ENCODE measurements at places on chromosomes 16 and 17.

GRCh38 chr16:74607310-74607961, 522 bp upstream of the GLG1 start:
- DNase-seq = no peak

GRCh38 chr16:86078121-86078600, 179.2 kb downstream of the IRF8 start:
- DNase-seq = no peak

DNA sequence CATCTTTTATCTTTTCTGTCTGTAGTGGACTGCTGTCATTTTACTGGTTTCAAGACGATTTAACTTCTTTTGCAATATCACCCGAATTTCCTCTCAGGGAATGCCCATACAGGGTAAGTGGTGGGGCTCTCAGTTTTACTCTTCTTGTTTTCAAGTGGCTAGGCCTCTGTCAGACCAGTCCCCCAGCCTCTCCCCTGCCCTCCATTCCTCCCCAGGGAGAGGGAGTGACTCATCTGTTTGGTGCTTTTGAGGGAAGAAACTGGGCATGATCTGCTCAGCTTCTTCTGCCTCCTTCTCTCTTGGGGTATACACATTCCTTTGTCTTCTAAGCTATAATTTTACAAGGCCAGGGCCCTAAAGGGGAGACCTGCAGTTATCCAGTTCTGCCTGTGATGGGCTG, 332.0 kb downstream of the CBLN1 start:
- no peak for DNase-seq

- DNase-seq = no peak
Observed at GRCh38 chr17:51481370-51481769, 221.0 kb downstream of the UTP18 start.

DNA sequence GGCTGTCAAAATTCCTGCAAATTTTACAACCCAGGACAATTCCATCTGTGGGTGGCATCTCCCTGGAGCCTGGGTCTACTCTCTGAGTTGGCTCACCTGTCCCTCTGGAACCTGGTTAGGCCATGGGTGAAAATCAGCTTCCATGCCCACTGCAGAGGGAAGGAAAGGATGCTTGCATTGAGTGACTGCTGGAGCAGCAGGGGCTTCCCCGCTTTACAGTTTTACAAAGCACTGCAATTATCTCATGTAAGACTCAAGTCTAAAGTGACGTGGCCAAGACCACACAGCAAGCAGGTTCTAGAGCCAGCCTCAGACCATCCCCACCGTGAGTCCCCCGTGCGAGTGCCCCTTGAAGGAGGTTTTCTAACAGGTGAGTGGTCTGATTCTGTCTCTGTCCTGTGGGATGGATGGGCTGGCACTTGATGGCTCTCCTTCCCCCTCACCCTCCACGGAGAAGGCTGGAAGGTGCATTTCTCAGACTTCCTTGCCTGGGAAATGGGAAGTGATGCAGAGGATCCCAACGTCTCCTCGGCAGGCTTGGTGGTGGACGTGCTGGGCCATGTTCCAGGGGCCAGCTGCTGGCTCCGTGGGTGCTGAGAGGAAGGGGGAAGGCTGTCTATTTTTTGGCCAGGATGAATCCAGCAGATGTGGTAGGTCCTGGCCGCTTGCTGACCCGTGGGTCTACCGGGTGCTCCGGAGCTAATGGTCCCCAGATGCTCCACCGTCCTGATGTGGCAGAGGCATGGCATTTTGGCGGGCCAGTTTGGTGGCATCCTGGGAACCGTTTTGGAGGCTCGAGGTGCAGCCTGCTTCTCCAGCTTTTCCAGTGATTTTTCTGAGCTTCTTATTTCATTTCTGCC, 26.3 kb upstream of the CBX4 start:
- DNase-seq = no peak

DNA sequence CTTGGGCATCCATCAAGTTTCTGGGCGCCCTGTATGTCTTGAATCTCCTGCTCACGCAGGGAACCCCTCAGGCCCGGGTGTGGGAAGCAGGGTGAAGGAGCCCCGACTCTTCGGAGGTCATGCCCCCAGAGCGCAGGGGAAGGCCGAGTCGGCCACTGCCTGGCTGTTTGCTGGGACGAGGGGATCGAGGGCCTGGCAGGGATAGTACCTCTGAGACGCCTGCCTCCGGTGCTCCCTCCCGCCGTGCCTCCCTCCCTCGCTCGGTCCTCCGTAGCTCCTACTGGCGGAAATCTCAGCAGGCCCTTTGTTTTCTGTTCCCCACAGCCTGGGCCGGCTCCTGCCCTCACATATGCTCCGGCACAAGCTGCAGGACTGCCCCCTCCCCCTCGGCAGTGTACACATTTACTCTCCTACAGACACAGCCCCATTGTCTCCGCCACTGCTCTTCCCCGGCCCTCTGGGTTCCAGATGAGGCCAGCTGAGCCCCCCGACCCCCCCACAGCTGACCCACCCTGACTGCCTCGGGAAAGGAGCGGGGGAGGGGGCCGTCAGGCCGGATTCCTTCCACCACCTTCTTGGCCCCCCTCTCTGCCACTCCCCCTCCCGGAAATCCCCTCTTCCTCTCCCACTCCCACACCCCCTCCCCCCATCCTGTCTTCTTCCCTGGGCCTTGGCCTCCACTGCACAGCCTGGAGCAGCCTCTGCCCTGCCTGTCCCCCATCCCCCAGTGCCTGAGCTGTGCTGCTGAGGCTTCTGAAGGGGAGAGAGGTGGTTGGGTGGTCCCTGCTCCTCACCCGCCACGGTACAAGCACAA, 1.4 kb downstream of the TRAF4 start:
- DNase-seq = no peak

DNA sequence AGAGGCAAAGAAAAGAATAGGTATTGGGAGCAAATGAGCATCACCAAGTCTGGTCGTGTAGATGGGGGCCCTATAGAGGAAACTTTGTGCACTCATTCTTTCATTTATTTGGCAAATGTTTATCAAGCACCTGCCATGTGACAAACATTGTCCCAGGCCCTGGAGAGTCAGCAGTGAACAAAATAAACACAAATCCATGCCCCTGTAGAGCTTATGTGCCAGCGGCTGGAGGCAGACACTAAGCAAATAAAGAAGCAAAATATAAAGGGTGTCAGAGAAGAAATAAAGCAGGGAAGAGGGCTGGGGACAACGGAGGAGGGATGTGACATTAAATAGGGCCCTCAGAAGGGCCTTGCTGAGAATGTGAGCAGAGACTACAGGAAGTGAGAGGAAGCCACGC, 45.5 kb downstream of the KATNIP start:
- DNase-seq = no peak

GRCh38 chr17:37261286-37261685, 114.5 kb upstream of the C17orf78 start:
- no peak for DNase-seq

DNA sequence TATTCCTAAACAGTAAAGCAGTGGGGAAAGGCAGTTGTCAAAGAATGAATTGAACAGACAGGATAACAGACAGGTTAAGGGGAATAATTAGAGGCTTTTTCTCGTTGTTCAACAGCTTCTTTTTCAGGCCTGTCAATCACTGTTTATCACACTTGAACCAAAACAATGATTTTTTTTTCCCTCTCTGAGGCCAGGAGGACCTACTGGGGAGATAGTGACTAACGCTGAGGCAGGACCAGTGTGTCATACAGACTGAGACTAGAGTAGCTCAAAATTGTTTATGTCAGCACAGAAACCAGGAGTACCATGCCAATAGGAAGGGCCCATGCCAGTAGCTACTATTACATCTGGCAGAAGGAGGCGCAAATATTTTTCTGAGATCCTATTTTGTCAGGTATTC, 41.3 kb upstream of the NLK start:
- DNase-seq = no peak

DNA sequence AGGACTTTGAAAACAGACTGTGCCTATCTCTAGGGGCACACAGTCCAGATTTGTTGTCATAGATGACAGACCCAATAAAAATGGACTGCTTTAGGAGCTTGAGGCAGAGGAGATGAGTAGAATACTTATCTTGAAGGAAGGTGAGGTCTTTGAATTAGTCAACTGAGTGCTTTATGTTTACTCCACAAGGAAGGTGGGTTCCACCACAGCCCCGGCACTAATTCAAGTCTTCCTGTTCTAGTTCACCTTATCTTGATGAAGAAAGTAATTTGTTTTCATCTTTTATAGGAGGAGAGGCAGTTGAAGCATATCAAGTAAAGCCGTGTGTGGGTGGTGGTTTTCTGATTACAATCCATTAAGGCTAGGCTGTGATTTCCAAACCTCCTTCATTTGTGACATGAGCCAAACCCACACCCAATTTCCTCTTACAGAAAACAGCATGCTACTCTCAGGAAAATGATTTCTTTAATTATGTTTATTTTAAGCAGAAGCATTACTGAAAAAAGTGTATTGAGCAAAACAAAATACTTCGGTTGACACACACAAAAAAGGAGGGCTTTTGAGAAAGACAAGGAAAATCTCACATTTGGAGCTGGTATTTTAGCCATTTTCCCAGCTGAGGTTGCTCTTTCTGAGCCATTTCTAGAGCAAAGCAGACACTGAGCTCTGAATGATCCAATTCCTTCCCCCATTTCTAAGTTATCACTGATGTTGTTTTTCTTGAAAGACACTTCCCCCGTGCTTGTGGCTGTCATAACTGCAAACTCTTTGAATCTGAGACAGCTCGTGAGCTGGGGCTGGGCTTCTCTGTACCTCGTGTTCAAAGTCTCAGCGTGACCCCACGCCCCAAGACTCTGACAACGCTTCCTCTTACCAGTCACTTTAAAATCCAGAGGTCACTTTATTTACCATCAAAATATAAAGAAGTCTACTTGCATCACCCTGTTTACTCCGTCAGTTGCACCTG, 35.4 kb downstream of the CDRT15 start:
- DNase-seq = no peak

- no peak for DNase-seq
Observed at GRCh38 chr16:67734731-67735201, 15.7 kb upstream of the GFOD2 start.

DNA sequence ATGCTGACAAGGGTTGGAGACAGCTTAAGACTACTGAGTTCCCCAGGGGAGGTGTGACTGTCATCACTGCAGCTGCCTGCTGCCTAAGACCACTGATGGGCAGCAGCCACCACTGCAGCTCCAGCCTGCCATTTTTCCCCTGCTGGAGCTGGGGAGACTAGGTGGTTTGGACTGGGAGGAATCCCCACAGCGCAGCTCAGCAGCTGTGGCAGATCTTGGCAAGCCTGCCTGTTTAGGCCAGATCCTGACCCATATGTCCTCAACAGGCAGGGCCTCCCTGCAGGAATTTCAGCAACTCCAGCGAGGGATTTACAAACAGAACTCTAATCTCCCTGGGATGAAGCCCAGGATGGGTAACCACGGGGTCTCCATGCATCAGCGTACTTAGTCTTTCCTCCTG, 356.4 kb upstream of the TOM1L1 start:
- no peak for DNase-seq

DNA sequence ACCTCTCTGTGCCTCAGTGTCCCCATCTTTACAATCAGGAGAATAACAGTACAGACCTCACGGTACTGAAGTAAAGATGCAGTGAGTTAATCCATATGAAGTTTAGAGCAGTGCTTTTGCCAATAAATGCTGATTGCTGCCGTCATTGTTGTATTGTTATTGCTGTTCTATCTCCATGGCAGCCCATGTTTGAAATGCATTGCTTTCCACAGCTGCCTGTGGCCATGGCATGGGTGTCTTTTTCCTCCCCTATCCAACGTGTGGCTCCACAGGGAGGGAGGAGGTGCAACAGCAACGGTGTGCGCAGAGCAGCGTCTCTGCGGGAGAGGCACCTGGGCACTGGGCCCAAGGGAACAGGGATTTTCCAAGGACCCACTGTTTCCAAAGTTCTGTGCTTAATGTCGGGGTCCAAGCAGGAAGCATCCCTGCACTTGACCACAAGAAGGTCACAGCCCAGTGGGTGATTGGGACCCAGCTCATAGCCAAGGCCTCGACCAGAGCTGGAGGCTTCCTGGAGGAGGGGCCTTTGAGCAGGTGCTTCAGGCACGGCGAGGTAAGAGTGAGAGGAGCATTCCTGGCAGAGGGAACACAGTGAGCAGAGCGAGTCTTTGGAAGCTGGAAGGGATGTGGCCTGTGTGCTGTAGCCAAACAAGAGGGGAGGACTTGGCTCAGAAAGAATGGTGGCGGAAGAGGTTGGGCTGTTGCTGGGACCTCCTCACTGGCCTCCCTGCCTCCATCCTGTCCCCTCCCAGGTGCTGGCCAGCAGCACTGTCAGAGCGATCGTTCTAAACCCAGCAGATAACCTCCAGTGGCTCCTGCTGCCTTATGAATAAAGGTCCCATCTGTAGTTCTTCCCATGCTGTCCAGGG, 3.9 kb downstream of the RAI1 start:
- DNase-seq = no peak

DNA sequence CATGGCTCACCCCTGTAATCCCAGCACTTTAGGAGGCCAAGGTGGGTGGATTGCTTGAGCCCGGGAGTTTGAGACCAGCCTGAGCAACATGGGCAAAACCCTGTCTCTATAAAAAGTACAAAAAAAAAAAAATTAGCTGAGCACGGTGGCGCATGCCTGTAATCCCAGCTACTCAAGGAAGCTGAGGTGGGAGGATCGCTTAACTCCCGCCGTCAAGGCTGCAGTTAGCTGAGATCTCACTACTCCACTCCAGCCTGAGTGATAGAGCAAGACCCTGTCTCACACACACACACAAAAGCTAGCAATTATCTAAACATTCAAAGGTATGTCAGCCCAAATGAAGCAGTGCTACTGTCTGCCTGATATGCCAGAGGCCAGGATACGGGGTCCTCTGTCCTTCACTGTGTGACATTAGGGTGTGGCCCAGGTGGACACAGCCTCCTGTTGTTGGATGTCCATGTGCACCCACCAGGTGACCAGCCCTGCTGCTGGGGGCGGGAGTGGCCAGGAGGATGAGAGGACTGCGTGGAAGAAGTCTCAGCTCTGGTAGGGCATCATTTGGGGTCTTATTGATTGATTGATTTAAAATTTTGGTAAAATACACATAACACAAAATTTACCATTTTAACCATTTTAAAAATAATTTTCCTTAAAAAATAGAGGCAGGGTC, 3.9 kb downstream of the NLRC3 start:
- no peak for DNase-seq

- DNase-seq = no peak
Observed at GRCh38 chr16:69839798-69840409, 77.8 kb downstream of the WWP2 start.

DNA sequence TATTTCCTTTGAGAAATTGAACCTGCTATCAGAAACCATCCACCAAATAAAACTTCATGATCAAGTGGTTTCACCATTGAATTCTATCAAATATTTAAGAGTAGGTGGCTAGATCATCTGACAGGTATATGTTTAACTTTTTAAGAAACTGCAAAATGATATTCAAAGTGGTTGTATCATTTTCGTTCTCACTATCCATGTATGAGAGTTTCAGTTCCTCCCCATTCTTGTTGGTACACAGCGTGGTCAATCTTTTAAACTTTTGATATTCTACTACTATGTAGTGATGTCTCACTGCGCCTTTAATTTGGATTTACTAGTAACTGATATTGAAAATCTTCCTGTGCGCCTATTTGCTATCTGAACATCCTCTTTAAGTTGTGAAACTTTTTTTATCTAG, 163.7 kb downstream of the CYB561 start:
- DNase-seq = no peak

All from H54 (cell line).